ENCODE measurements at places on chromosomes 7 and 10. TPM values are rescaled to one million over a fixed set of nuclear protein-coding genes. Genes with fewer than 3 reads are reported as not detected.

SLC16A9 gene
- total RNA-seq, result 0.09 TPM

DLX5 gene
- total RNA-seq, result not detected

SPAM1 gene
- total RNA-seq, result not detected

IRF5 gene
- total RNA-seq, result 10.0 TPM

FRAT2 gene
- 8.2 TPM for total RNA-seq

CNNM1 gene
- 23.8 TPM for total RNA-seq

RALA gene
- 30.8 TPM for total RNA-seq

TAC1 gene
- not detected for total RNA-seq

MINDY4 gene
- 2.8 TPM for total RNA-seq

CYP2W1 gene
- total RNA-seq, result not detected

SLC26A3 gene
- total RNA-seq, result not detected

GFRA1 gene
- 9.3 TPM for total RNA-seq

ENTPD1 gene
- not detected for total RNA-seq

TET1 gene
- 0.52 TPM for total RNA-seq

CLCN1 gene
- 0.06 TPM for total RNA-seq

SMARCD3 gene
- total RNA-seq, result 10.6 TPM

PARG gene
- total RNA-seq, result 20.3 TPM

CCDC172 gene
- total RNA-seq, result not detected

FOXK1 gene
- total RNA-seq, result 11.3 TPM

CFAP69 gene
- total RNA-seq, result 1.8 TPM

NKX2-3 gene
- total RNA-seq, result 0.07 TPM

PTF1A gene
- not detected for total RNA-seq

LRIT1 gene
- total RNA-seq, result not detected

CUZD1 gene
- total RNA-seq, result 1.8 TPM

STEAP1B gene
- total RNA-seq, result not detected

PNLIPRP2 gene
- total RNA-seq, result not detected

CHST3 gene
- 32.7 TPM for total RNA-seq

NUTM2B gene
- total RNA-seq, result 0.19 TPM

OIT3 gene
- not detected for total RNA-seq

BICC1 gene
- 23.6 TPM for total RNA-seq

Measured in A549 treated with RU486 at 1 μM for 4 hours (cell line).